H1 (cell line): ENCODE measurements at places on chromosomes 12 and 14. TPM values are rescaled to one million over a fixed set of nuclear protein-coding genes. Genes with fewer than 3 reads are reported as not detected.

GRCh38 chr12:119802472-119802871 is 74.6 kb downstream of the CIT start:
- DNase-seq, result no peak

- no peak for DNase-seq
Observed at GRCh38 chr12:124788936-124789555, 74.6 kb downstream of the SCARB1 start.

GRCh38 chr12:3233797-3234196 is 156.6 kb downstream of the TSPAN9 start:
- no peak for DNase-seq

DNA sequence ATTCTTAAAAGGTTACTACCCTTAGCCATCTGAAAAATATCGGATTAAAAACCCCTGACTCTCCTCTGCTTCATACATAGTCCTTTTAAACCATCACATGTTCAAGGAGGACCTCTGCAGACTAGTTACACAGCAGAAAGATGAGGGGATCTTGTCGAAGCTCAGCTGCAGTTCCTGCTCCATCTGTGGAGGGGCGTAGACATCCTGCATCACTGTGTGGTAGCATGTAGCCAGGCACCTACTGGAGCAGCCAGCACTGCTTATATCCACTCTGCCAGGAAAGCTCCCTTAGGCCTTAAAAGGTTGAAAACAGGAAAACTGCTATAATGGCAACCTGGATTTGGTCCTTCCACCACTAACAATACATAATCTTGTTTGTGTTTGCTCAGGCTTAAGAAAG is 57.6 kb upstream of the STRN3 start:
- DNase-seq, result no peak

DNA sequence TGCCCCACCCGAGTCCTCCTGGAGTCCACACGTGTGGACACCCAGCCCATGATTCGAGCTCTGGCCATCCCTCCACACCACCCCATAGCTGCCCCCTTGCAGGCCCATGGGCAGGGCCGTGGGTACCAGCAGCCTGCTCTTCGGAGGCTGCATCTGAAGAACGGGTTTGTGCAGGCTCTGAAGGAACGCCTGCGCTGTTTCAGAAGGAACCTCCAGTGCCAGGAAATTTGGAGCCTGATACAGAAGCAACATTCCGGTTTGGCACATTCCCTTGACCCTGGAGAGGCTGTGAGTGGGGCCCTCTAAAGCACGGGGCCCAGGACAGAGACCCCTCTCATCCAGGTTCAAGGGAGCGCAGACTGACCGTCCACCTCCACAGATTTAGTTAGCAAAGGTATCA is 57.0 kb downstream of the ZNF664 start:
- no peak for DNase-seq

DNA sequence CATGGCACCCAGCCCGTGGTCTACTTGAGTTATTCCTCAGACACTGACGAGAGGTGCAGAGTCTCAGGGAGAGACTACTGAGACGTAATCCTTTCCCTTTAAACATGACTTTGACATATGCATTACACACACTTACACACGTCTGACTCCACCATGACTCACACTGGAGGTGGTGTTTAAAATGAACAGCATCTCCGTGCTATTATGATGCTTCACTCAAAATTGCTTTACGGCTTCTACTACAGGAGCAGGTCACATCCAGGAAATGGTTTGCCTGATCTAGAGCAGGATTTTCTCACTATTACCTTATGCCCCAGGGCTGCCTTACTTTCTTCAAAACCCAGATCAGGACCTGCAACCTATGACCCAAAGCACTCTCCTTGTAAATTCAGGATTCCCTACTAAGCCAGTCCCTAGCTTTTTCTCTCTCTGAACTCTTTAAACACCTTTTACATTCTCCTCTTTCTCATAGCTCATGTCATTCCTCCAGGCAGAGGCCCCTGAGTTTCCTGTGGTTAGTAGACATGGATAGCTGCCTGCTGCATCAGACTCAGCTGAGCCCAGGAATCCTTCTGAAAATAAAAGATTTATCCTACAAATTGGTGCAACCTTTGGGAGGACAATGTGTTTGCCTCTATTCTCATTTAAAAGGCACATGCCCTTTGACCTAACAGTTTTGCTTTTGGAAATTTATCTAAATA is 31.2 kb downstream of the TMCC3 start:
- DNase-seq, result no peak

GRCh38 chr12:24138041-24138440 is 188.6 kb upstream of the SOX5 start:
- no peak for DNase-seq

DNA sequence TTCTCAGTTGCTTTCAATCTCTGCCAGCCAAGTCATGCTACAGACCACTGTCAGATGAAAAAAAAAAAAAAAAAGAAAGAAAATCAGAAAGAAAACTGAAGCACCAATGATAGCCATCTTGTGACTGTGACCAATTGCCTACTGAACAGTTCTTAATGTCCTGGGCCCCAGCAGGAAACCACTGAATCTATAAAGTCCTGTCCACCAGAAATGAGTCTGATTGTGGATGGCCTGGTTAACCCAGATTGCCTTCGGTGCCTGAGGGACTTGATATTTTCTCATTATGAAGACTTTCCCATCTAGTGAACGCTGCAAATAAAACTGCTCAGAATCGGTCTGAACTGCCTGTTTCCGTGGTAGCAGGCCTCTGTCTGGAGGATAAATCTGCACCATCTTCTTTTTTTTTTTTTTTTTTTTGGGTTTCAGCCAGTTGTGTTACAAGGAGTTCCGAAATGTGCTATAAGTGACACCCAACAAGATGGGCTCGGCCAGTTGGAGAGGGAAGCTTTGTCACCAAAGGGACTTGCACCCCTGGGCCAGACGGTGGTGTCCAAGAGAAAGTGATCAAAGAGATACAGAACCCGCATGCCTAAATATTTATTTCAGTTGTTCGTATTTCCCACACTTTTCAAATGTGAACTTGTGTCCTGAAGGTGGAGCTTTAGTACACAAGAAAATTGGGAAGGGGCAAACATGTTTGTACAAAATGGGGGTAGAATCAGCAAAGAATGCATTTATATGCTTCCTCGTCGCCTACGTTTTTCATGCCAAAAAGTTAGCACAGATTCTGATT is 3.0 kb upstream of the PLXNC1 start:
- DNase-seq, result no peak

DNA sequence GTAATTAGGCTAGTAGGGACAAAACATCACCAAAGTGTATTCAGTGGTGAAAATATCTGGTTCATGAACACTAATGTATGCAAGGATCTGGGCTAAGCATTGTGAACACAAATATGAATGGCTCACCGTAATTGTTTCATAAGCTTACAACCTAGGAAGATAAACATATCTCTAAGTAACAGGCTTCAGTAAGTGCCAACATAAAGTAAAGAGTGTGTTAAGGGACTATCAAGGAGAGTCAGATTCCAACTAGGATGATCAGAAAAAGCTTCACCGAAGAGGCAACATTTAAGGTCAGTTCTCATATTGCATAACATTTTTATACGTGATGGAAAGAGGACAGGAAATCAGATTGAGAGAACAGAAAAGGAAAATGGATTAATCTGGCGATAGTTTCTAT is 29.4 kb downstream of the ABCC9 start:
- DNase-seq, result no peak

GRCh38 chr12:87511371-87511770 is 517.8 kb downstream of the C12orf50 start:
- no peak for DNase-seq

DNA sequence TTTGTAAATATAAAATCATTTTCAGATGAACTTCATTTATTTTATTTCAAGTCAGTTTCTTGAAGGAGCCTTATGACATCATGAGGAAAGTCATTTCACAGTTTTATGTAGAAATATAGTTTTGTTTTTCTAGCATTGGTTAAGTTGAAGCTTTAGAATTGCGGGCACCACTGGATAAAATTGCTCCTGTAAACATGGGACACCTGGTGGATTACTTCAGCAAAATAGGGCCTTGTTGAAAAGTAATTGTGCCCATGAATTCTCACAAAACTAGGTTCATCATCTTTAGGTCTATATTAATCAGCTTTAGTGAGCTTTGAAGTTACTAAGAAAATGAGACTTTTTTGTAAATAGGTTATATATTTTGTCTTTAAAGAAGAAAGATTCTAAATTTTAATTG is 25.3 kb downstream of the CNTN1 start:
- DNase-seq, result no peak

DNA sequence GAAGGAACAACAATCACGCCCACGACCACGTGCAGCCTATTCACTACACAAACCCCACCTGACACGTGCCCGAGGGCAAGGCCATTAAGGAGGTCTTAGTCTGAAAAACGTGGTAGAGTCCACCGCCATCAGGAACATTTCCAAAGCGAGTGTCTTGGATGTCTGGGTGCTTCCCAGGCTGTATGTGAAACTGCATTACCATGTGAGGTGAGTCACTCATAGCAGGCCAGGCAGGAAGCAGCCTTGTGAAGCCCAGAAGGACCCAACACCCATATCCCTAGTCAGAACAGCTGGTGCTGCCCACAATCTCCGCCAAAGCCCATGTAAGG is 3.3 kb upstream of the KRT79 start:
- DNase-seq, result no peak

DNA sequence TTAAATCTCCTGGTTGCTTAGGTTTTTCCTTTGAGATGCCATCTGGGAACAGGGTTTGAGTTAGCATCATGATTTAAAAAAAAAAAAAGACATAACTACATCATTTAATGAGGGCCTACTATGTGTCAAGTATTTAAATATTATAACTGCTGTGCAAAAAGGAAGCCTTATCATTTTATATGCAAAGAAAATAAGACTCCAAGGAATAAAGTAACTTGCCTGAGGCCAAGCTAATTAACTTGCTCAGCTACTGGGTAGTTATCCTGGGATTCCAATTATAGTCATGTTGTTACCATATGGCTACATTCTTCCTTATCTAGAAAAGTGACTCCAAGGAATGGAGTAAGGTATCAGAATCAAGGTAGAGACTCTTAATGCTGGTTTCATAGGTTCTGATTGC is 123.5 kb downstream of the SLC41A2 start:
- no peak for DNase-seq

GRCh38 chr12:117599849-117600248 is 238.4 kb upstream of the NOS1 start:
- DNase-seq, result no peak

- DNase-seq, result no peak
Observed at GRCh38 chr12:28050606-28051005, 78.1 kb upstream of the PTHLH start.

DNA sequence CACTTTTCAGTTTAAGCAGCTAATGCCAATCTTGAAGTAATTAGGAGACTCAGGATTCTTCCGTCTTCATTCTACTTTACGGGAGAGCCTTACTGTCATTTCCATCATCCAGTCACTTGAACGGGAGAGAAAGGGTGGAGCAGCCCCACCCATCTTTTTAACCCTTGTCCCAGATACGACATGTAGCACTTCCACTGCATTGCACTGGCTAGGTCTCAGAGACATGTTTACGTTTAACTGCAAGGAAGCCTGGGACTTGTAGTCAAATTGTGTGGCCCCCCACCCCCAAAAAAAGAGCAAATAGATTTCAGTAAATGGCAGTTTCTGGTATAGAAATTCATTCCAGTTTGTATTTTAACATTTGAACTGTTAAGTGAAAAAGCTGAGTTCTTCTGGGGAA is 46.1 kb upstream of the SYT1 start:
- no peak for DNase-seq

DNA sequence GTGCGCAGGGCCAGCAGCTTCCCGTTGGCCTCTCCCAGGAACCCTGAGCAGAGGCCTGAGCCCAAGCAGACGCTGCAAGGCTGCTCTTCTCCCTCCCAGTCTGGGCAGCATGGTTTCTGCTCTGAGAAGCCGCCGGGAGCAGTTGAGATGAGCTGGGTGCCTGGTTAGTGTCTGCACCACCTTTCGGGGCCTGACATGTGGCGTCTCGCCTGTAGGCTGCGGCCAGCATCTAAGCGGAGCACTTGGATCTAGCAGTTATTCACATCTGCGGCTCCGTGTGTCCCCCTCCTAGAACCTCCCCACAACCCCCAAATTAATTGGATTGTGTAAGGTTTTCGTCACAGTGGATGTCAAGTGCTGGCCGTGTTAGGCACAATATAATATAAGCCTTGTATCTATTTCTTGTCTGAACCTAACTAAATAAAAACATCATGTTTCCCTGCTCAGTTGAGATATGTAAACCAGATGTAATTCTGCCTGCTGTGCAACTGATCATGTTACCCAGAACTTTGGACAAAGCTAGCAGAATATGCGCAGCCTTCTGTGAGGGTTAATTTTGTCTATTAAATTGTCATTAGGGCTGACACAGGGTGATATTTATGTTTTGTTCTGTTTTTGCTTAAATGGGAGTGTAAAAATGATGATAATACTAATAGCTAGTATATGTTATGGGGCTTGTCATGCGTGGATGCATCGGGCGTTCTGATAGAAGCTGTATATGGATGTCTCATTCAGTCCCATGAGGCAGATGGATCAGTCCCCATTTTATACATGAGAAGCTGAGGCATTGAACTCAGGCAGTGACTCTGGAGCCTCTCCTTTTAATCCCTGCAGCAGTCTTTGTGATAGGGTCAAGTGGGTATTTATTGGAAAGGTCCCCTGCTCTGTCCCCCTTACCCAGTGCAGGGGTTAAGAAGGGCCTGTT is 45.8 kb downstream of the ELK3 start:
- no peak for DNase-seq

LRRC9 gene
- 0.84 and 1.8 TPM in 2 replicates for total RNA-seq

DLK1 gene
- 0.42 and 1.3 TPM in 2 replicates for total RNA-seq

KIF5A gene
- 21.9 and 22.8 TPM in 2 replicates for total RNA-seq

NOVA1 gene
- 12.7 and 13.5 TPM in 2 replicates for total RNA-seq

TEX52 gene
- total RNA-seq, result not detected in 2 replicates

TAS2R13 gene
- total RNA-seq, result 0.17 TPM in 1 of 2 replicates, not detected in the other
